ENCODE measurements at places on chromosomes 3 and 15.

DNA sequence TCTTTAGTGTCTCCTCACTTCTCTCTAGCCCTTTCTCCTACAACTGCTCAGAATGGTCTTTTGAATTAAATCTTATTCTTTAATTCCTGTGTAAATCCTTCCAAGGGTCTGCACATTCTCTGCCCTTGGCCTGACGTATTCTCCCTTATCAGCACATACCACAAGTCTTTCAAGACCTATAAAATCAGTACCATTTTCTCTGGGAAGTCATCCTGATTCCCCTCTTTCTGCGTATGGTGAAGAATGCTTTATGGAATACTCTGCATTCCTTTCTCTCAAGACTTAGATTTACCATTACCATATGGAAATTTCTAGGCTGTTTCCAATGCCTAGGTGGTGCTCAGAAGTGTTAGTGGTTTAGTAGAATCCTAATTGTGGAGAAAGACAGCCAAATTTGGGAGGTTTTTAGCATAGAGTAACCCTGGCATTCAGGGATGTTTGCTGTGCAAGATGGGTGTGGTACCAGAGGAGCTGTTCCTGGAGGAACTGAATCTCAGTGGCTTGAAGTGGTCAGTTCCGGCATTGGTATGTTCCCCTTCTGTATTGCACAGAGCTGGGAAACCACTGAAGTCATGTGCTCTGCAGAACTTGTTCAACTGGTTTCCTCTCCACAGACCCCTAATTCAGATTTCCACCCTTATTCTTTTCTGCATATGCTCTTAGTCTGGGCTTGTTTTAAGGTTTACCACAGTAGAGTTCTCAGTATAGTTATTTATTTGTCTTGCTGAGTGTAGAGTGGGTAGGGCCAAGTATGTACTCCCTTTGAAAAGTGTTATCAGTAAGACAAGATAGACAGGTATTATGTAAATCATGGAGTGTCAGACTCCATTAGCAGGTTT lies 24.5 kb downstream of the IQGAP1 start:
- DNase-seq = no peak

- DNase-seq = no peak
Measured at GRCh38 chr3:46471371-46471914, 6.7 kb upstream of the LTF start.

- no peak for DNase-seq
Measured at GRCh38 chr3:101819649-101820206, 29.6 kb upstream of the NFKBIZ start.

DNA sequence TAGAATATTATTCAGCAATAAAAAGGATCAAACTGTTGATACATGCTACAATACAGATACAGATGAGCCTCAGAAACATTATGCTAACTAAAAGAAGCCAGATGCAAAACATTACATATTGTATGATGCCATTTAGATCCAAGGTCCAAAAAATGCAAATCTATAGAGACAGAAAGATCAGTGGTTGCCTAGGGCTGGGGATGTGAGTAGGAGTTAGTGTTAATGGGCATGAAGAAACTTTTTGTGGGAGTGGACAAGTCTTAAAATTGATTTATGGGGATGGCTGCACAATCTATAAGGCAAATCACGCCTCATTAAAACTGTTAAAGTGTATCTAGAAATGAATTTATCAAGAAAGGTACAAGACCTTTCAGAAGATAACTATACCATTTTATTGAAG lies 45.0 kb downstream of the EHHADH start:
- no peak for DNase-seq

- no peak for DNase-seq
Measured at GRCh38 chr3:125048282-125048681, 7.5 kb downstream of the HEG1 start.

- DNase-seq = no peak
Measured at GRCh38 chr15:31096563-31096962, 5.0 kb downstream of the TRPM1 start.

DNA sequence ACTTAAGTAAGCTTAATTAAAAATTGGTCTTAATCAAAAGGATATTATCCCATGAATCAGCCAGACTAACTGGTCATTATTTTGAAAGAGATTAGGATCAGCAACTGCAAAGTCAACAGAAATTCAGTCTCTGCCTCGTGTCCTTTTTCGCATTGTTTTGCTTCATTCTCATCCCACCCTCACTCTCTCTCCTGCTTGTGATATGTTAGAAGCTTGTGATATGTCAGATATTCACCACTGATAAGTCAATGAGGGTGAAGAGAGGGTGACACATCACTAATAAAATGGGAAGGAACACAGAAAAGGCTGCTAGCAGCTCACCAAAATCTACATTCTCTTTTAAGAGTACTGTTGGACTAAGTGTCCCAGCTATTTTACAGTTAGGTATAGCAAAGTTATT lies 146.1 kb downstream of the SUCNR1 start:
- DNase-seq = no peak

DNA sequence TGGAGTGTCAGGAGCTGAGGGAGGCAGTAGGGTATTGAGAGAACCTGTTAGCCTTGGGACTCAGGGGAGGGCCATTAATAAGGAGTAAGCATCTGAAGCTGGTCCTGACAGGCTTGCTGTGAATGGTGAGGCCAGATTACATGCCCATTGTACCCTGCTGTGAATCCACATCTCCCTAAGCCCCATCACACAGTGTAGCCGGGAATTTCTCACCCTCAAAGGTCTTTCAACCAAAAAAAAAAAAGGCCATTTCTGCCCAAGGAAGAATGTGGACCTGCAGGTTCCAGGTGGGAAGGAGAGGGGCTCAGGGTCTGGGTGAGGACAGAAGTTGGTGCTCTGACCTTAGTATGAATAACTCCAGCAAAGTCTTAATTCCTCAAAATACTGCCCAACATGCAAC lies 37.2 kb downstream of the MAGEF1 start:
- DNase-seq = no peak

DNA sequence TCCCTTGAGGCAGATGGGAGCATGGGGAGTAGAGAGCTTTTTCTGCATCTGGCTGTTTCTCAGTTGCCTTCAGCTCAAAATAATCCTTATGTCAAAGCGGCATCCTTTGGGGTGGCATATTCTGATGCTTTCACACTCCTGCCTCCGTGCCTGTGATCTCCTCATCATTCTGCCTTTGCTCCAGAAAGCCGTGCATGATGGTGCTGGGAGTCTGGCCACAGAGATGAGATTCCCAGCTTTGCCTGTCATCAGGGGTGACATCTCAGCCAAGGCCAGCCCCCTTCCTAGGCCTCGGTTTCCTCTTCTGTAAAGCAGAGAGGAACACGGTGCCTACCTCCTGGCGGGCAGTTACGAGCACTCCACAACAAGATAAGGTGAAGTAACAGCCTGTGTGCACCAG lies 96.3 kb upstream of the ALDH1A3 start:
- DNase-seq = no peak

DNA sequence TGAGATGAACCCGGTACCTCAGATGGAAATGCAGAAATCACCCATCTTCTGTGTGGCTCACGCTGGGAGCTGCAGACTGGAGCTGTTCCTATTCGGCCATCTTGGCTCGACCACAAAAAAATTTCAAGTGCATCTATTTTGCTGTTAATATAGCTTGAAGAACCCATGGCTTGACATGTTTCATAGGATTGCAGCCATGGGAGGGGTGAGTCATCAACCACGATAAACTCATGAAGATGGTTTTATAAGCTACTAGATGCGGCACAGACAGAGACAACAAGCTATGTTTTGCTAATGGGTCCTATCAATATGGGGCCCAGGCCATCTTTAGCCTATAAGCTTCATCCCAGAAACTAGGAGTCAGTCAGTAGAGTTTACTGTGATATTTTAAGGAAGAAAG lies 100.4 kb upstream of the PHLDB2 start:
- no peak for DNase-seq

DNA sequence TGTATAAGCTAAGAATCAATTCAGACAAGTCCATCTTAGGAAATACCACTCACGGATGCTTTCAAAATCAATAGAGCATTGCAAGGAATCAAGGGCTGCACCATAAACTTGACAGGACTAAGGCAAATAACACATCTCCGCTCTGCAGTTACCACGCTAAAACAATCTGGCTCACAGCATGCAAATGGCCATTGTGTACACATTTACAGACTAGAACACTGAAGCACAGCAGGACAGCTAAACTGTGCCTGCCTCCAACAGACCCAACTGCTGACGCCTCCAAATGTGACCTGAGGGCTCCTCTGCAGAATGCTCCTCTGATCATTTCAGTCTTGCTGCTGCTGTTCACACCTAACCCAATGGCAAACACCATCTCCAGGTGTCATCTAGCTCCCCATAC lies 104.3 kb downstream of the MEX3B start:
- no peak for DNase-seq

DNA sequence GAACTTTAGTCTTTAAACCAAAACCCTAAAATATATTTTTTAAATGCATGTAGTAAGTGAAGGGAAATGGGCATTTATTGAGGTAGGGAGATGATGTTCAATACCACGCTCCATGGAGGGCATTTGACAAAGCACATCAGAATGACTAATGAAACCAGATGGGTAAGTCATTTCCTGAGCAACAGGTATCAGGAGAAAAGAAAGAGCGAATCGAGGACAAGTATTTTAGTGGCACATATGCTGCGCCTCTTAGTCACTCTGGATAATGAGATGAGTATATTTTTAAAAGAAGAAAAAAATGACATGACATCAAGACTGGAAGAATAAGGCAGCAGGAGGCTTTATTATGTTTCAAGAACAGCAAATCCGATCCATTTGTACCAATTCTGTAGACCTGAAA lies 129.0 kb upstream of the ARHGEF3 start:
- no peak for DNase-seq

GRCh38 chr3:161498259-161498921 lies 1.8 kb downstream of the OTOL1 start:
- DNase-seq = no peak

- no peak for DNase-seq
Measured at GRCh38 chr3:1787094-1787493, 311.6 kb upstream of the CNTN4 start.

DNA sequence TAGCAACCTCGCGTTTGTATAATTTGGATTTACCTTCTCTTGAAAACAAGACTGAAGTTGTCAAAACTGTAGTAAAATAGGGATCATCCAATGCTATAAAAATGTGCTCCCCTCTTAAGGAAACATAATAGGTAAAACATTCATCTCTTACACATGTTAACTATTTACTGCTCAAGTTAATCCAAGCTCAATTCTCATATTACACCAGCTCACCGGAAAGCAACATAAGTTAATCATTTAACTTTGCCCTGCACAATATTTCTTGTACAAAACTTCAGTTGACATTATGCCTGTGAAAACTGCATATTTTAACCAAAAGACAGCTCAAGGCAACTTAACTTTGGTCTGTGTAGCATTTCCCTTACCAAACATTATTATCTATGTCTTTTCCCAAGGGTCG lies 634.2 kb downstream of the NAALADL2 start:
- DNase-seq = no peak

DNA sequence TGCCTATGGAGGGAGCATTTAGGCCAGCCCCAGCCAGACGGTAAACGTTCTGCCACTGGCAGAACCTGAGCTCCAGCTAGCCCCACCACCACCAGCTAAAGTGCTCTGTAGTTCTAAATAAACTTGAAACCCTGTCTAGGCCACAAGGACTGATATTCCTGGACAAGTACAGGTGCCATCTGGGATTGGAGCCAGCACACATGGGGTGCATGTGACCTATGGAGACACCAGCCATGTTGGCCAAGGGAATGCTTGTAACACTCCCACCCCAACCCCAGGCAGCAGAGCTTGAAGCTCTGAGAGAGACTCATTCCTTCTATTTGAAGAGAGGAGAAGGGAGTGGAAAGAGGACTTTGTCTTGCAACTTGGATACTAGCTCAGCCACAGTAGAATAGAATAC lies 284.5 kb upstream of the DCBLD2 start:
- DNase-seq = no peak

DNA sequence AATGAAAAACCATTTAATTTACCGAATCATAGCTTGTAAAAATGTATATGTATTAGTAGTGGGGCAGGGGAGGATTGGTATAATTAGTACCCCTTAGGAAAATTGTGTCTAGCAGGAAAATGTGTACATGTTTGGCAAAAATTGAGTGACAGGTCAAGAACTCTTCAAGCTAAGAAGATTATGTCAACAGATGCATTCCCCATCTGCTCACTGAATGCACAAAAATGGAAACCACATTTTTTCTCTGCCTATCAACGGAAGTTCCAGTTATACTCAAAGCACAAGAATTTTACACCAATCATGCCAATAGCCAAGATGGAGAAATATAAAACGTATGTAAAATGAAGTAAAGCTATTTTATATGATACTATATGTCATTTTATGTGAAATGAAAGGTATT lies 377.8 kb downstream of the KCNH8 start:
- no peak for DNase-seq

GRCh38 chr3:55090746-55091145 lies 162.9 kb upstream of the LRTM1 start:
- no peak for DNase-seq

DNA sequence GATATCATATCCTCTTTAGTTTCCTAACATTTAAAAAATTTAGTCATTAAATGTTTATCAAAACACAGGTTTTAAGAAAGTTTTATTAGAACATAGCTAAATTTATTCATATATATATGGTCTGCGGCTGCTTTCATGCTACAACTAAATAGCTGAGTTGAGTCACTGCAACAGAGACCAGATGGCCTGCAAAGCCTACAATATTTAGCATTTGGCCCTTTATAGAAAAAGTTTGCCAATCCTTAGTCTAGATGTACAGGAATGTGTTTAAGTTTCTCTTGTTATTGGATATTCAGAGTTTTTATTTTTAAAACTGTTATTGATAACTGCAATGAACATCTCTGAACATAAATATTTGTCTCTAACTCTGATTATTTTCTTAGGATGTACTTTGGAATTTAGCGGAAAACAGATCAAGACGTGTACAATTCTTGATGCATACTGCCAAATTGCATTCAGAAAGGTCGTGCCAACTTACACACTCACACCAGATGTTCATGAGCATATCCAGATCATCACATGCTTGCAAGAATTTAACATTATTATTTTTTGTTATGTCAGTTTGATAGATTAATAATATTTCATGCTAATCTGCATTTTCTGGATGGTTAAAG lies 157.9 kb downstream of the STAC start:
- no peak for DNase-seq

DNA sequence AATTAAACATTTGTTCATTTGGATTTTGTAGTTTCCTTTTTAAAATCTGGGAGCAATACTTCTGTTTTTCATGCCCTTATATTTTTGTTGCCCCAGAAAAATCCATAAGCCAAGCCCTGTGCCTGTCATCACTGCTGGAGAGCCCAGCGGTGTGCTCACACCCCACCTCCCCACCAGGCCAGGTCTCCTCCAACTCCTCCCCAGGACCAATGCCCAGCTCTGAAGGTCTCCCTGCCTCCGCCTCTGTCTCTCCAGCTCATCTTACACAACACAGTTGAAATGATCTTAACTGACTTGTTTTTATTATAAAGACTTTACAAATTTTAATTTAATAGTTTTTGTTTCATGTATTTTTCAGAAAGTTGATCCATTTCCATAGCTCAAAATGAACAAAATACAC lies 66.4 kb downstream of the RHCG start:
- DNase-seq = no peak

- no peak for DNase-seq
Measured at GRCh38 chr3:59809016-59809415, 759.2 kb upstream of the CFAP20DC start.

All from stimulated activated CD4-positive, alpha-beta T cell treated with anti-CD3 and anti-CD28 coated beads, Interleukin-1b, Interleukin-23, amount 100 ng/mL, for 1 hour (primary cell).